ENCODE measurements at places on chromosomes 11 and 22.

DNA sequence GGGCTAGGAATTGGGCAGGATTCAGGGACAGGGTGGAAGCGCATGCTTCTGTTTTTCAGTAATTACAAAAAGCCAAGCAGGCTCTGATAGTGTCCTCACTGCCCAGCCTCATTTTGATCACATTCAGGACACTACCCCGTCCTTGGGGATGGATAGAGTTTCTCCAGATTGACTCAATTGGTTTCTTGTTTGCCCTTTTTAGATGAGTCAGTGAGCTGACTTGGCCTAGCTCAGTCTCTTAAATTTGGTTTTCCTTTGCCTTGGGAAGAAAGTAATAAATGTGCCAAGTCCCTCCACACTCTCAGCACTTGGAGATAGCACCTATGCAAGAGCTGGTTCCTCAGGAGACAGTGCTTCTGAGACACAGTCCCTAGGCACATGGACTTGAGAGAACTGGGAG is 25.5 kb downstream of the DKK3 start:
- no peak for DNase-seq

DNA sequence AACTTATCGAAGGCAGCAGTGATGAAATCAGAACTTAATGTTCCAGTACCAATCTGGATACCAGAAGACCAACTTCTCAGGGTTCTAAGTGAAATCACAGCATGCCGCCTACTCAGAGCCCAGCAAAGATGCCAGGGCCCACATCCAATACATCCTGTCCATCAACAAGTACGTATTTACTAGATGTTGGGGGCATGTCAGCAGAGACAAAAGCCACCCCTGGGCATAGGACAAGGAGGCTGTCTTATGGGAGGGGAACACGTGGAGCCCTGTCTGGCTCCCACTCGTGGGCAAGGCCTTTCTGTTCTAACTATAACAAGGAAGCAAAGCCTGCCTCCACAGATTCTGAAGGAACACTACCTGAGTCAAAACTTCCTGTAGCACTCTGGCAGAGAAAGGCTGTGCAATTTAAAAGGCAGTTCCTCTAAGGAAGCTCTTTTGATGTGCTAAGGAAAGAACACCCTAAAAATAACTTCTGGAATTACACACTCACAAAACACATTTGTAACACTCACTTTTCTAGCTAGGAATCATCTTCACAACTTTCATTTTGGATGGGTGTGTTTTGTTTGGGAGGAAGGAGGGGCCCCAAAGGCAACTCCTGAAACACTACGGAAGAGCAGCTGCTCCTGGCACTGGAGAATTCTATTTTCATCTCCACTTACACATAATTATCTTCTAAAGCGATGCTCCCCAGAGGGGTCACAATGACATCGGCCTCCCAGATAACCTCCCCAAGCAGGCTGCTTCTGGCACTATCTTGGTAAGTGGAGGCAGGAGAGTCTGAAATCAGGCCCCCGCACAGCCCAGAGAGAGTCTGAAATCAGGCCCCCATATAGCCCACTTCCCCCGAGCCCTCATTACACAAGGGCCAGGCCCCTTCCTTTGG is 14.2 kb downstream of the SMCO4 start:
- no peak for DNase-seq

- DNase-seq, result no peak
Observed at GRCh38 chr11:128179039-128179438, 408.3 kb downstream of the ETS1 start.

DNA sequence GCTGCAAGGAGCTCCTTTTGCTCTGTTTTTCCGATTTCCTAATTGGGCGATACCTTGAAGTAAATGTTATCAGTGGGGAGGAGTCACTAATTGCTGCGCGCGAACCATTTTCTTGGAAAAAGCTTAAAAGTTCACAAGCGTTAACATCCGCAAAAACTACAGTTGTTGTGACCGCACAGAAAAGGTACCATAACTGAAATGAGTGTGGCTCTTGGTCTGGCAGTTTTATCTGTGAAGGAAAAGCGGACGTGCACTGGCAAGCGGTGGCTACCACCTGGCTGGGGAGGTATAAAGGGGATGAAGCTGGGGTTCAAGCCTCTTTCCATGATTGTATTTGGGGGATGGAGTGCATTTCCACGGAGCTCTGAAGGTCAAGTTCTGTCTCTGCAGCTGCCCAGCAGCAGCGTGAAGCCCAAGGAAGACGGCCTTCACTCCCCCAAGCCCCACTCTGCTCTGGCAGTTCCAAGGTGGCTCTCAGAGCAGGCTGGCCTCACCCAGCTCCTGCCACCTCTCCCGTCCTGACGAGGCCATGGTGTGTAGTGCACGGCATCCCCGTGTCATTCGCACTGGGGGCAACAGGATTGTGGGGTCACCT is 27.5 kb downstream of the MOV10L1 start:
- no peak for DNase-seq

Data from activated T-cell treated with anti-CD3 and anti-CD28 coated beads for 4 hours (primary cell).